ENCODE measurements at places on chromosomes 5 and 9.

GRCh38 chr5:55533521-55534435 is 986 bp downstream of the PLPP1 start:
- DNase-seq, result no peak

- no peak for DNase-seq
Observed at GRCh38 chr9:108074900-108075299, 585.3 kb upstream of the KLF4 start.

DNA sequence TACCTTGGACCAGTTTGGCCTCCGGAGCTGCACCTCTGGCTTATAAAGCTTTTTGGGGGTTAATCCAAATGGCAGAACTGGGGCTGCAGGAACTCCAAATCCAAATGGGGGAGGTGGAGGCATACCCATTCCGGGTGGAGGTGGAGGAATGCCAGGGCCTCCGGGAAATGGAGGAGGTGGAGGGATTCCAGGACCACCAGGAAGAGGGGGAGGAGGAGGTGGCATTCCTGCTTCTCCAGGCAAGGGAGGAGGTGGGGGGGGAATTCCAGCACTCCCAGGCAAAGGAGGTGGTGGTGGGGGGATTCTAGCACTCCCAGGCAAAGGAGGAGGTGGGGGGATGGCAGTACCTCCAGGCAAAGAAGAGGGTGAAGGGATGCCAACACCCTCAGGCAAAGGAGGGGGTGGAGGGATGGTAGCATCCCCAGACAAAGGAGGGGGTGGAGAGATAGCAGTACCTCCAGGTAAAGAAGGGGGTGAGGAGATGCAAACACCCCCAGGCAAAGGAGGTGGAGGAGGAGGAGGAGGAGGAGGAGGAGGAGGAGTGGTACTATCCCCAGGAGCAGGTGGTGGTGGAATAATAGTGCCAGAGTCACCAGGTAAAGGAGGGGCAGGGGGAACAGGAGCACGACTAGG is 45.2 kb downstream of the DIAPH1 start:
- no peak for DNase-seq

GRCh38 chr5:88746438-88746882 is 136.5 kb downstream of the MEF2C start:
- DNase-seq, result no peak

GRCh38 chr5:159224471-159224870 is 15.1 kb upstream of the RNF145 start:
- DNase-seq, result no peak

DNA sequence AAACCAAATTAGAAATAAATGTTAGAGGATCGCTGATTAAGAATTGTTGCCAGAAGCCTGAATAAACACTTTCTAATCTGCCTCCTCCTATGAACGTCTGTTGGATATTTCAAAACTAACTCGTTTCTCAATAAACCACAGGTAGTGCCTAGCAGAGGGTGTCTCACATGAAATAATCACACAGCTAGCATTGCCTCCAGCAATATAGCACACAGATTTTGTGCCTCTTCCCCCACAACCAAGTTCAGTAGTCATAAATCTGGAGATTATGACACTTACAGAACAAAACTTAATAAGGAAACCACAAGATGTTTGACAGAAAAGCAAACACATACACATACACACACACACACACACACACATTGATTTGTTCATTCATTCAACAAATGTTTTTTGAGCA is 173.2 kb upstream of the CDH10 start:
- DNase-seq, result no peak

- DNase-seq, result no peak
Observed at GRCh38 chr5:90965110-90965685, 406.6 kb downstream of the ADGRV1 start.

- no peak for DNase-seq
Observed at GRCh38 chr9:108709126-108709525, 146.7 kb downstream of the ACTL7B start.

DNA sequence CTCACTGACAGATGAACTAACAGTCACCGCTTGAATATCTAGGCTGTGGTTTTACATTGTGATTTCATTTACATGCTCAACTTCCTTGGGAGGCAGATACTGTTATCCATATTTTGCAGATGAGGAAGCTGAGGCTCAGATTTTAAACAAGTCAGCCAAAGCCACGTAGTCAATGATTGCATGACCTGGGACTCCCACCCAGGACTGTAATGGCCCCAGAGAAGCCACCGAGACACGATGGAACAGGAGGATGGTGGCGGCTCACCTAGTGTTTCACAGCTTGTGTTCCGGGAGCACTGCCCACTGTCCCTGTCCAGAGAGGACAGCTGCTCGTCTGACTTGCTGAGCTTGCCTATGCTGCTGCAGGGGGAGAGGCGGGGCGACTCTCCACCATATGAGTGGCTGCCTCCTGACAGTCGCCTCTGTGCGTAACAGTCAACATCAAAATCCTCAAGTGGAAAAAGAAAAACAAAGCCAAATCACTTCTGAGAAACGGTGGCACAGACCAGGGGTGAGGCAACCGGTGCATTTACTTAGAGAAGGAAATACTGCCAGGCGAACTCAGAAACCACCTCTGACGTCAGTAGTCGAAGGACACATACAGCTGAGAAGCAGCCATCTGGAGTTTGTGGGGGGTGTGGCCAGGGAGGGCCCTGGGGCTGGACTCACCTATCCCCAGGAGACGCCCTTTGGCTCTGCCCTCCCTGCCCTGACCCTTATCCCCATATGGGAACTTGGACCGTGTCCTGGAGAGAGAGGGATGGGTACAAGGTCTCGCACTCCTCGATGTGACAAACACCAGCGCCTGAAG is 82.5 kb downstream of the PRRT1B start:
- DNase-seq, result peak; percentile 44

DNA sequence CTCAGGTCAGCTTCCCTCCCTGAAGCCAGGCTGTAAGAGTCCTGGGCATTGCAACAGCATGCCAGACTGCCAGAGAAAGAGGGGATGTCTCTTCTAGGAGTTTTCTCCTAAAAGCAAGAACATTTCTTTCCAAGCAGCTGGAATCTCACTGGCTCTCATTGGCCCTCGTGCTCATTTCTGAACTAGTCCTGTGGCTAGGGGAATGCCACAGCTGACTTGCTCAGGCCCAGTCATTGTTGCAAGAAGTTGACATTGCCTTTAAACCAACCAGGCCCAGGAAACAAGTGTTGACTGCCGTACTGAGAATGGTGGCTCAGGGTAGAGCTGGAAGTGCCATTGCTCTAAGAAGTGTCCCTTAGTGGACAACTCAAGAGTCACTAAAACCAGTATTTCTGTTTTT is 15.0 kb upstream of the CEP120 start:
- peak; percentile 20 for DNase-seq

DNA sequence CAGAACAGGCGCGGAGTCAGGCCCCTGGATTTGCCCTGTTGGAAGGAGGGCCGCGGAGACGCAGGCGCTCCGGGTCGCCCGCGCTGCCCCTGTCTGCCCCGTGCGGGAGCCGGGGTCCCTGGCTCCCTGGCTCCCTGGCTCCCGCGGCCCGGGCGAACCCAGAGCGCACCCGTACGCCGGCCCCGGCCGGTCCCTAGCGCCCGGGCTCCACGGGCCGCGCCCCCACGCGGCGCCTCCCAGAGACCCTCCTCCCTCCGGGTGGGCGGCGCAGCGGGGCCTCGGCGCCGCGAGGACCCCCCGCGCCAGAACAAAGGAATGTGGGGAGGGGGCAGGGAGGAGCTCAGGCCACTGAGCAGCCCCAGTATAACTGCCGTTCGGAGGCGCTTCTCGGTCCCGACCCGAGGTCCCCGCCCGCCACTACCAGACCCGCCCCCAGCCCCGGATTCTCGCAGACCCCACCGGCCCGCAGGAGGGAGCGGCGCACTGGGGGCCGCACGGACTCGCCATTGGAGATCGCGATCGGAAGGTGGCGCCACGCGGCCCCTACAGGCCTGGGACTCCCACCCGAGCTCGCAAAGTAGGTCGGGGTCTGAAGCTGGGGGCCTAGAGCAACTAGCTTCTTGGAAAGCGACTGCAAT is 2.4 kb downstream of the NFIL3 start:
- DNase-seq, result peak; percentile 42

GRCh38 chr9:70255486-70255885 is 3.3 kb upstream of the SMC5 start:
- DNase-seq, result no peak

- no peak for DNase-seq
Observed at GRCh38 chr9:26935847-26936246, 11.2 kb downstream of the PLAA start.

DNA sequence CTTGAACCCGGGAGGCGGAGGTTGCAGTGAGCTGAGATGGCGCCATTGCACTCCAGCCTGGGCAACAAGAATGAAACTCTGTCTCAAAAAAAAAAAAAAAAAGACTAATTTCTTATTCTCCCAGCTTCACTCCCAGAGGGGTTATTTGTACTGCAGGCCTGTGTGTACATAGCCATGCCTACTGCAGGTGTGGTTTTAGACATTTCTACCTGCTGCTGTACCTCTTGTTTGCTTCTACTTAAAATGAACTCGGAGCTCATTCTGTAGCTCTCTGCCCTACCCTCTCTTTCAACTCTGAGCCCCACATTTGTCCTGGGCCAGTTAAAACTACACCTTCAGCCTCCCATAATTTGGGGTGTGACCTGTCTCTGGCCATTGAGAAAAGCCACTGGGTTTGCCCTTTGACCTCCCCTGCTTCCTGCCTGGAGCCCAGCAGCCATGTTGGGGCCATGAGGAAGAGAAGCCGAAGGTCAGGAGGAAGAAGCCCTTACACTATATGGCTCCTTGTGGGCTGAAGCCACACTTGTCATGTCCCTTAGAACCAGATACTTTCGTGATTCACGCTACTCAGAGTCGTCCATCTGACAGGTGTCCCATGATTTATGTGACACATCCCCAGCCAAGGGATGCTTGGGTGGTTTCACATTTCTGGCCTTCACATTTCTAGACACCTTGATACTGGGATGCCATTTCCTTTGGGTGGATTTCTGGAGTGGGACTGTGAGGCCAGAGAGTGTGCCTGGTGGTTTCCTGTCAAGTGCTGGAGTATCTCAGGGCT is 9.4 kb upstream of the CARD19 start:
- DNase-seq, result no peak

DNA sequence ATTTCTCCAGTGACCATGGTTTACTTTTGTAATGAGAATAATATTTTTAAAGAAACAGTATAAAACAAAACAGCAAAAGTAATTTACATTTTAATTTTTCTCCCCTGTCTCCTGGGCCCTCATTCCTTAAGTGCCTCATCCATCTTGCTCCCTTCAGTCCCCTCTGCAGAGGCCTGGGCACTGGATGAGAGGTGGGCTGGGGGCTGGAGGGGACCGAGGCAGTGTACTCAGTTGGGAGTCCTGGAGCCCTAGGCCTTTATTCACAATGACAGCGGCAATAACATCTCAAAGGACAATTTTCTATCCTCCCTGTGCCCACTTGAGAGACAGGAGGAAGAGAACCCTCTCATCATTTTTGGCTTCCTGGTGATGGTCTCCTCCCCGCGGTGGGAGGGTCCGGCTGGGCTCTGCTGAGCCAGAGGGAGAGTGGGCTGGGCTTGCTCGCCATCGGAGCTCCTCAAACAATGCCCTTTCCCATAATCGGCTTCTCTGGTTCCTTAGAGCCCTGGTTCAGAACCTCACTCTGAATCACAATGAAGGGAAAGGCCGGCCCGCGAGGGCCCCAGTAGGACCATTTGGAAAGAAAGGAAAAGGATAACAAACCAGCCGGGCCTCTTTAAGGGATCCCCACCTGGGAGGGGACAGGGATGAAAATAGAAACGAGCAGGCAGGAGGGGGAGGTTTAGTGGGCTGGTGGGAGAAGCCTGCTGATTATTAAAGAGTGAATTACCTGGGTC is 9.7 kb upstream of the SMIM32 start:
- DNase-seq, result no peak

DNA sequence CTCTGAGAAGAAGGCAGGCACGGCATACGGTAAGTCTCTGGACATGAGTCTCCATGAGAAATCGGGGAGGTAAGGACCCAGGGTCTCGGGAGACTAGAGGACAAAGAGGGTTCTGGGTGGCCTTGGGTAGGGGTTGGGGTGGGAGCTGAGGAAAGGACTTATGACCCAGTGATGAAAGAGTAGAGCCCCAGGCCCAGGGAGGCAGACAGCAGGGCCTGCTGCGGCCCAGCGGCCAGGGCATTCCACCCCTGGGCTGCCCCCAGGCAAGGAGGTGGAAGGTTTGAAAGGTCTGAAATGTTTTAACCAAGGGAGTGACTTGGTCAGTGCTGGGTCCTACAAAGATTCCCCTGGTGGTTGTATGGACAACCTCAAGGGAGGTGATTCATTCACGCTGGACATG is 89.1 kb downstream of the CRB2 start:
- no peak for DNase-seq

- DNase-seq, result no peak
Observed at GRCh38 chr9:4986296-4986695, 1.2 kb downstream of the JAK2 start.

DNA sequence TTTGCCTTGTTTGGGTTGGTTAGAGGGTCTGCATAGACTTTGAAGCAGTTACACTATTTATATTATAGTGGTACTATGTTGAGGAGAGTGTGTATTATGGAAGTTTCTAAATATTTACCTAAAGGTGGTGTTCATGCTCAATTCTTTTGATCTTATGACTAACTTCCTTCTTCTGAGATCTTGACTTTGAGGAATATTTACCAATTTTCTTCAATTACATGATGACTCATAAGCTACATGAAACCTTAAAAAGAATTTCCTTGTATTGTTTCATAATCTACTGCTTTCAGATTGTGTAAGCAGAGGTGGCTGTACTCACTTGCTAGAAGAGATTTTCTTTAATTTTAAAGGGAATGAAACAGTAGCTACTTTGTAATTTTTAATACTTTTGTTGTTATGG is 276.1 kb downstream of the TAF11L14 start:
- DNase-seq, result no peak

- DNase-seq, result no peak
Observed at GRCh38 chr9:26694381-26695297, 198.0 kb downstream of the CAAP1 start.

DNA sequence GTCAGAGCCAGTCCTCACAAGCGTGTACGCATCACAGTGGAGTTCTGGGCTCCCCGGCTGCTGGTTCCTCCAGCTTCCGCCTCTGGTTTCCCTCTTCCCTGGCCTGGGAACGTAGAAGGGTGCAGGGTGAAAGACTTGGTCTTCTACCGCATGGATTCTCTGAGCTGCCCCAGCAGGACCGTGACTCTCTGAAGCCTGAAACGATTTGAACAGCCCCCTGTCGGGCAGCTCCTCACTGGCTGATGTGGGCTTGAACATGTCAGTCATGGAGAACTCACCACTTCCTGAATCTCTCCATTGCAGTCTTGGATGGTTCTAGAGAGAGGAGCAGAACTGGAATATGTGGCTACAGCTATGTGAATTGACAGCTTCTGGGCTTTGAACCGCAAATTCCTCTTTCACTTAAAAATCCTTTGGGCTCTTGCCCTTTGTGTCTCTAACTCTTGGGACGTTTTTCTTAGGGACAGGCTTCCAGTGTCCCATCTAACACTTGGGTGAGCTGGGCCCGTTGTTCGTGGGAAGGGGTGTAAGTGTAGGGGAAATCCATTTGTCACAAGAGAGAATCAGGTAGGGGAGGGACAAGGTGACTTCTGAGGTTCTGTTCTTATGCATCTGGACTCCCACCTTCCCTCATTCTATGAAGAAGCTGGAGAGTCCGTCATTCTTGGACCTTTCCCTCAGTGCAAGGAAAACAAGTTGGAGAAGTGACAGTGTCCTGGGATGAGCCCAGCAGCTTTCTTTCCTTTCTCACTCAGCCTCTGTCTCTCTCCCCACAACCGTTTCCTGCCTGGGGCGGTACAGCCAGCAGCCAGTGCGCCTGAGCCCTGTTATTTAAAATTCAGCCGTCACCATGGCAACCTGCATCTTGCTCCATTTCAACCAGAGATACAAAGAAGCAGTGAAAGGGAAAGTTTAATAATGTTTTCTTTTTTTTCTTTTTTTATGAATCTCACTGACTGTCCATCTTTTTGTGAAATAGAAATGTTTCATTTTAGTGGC is 84.7 kb downstream of the PTTG1 start:
- peak; percentile 79 for DNase-seq

Data from stimulated activated CD4-positive, alpha-beta T cell treated with anti-CD3 and anti-CD28 coated beads, Interleukin-15, amount 100 ng/mL, for 24 hours (primary cell).